ENCODE measurements at places on chromosomes 7 and 10.

- no peak for DNase-seq
Measured at GRCh38 chr10:110446954-110447608, 50.6 kb upstream of the DUSP5 start.

DNA sequence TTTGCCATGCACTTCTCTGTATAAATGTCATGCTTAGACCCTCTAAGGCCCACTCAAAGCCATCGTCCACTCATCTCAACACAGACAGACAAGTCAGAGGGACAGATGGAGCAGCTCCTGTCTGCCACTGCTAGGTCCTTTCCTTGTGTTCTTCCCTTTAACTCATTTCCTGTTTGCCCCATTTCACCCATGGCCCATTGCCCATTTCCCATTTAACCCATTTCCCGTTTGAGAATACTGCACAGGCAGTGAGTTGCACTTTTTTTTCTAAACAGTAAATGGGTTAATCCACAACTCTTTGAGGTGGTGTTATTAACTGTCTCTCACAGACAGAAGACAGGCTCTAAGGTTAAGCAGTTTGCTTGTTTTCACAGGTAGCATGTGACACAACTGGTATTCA is 179.3 kb downstream of the NPSR1 start:
- DNase-seq, result no peak

GRCh38 chr7:105219771-105220160 is 169.0 kb downstream of the SRPK2 start:
- no peak for DNase-seq

DNA sequence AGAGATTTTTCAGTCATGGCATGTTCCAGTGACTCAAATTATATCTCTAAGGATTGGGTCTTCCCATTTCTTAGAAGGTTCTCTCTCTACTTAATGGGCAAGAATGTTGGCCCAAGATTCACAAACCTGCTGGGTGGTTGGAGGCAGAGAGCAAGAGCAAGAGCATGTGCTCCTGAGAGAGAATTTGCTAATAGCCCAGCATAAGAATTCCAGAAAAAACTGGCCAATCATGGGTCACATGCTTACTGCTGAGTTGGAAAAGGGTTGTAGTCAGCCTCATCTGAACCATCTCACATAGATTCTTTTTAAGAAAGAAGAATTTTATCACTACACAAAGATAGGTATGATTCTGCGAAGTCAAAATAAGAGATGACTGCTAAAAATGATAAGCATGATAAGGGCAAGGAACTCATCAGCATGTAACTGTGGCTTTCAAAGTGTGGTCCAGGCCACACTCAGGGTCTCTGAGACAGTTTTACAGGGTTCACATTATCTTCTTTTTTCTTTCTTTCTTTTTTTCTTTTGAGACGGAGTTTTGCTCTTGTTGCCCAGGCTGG is 8.2 kb upstream of the VCL start:
- DNase-seq, result no peak

- DNase-seq, result no peak
Measured at GRCh38 chr7:139692723-139693122, 85.1 kb downstream of the HIPK2 start.

DNA sequence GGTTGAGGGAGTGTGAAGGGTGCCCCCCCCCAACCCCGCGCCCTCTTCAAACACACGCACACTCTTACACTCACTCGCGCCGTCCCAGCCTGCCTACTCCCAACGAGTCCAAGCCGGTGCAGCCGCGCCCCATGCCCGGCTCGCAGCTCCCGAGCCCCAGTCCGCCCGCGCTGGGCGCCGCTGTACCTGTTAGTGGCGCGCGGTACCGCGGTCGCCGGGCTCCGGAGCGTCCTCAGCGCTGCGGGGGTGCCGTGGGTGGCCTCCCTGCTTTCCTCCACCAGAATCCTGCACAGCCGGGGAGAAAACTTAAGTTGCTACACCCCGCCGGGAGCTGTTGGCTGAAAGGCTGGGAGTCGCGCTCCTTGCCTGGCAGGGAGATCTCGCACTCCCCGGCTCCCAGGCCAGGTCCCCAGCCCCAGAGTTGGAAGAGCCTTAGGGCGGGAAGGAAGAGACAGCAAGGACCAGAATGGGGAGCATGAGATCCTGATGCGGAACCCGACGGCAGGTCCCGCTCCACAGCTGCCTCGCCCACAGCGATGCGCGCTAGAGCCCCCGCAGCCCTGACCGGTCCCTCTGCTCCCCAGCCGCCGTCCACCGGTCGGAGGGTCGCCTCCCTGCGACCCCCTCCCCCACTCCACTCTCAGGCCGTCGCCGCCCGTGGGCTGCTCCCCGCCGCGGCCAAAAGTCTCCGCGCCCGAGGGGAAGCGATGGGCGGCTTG is 863 bp downstream of the ST8SIA6 start:
- no peak for DNase-seq

- DNase-seq, result no peak
Measured at GRCh38 chr10:90174531-90174930, 473.1 kb downstream of the KIF20B start.

DNA sequence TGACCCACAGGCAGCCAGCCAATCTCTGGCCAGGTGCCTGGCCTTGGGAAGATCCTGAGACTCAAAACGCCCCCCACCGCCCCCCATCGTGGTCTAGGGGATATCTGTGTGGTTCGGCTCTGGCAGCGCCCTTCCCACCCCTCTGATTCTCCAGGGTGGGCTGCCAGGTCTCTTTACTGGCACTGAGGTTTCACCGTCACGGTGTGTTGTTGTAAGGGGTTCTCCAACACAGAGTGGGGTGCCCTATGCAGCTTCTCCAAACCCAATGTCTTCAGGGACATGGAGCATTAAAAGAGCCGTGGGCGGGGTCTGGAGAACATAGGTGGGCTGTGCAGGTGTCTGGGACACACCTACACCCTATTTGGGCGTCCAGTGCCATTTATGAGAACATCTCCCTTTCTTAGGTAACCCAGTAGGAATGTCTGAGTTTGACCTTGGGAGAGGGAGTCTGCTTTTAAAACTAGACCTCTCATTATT is 1.5 kb downstream of the MAFK start:
- no peak for DNase-seq

DNA sequence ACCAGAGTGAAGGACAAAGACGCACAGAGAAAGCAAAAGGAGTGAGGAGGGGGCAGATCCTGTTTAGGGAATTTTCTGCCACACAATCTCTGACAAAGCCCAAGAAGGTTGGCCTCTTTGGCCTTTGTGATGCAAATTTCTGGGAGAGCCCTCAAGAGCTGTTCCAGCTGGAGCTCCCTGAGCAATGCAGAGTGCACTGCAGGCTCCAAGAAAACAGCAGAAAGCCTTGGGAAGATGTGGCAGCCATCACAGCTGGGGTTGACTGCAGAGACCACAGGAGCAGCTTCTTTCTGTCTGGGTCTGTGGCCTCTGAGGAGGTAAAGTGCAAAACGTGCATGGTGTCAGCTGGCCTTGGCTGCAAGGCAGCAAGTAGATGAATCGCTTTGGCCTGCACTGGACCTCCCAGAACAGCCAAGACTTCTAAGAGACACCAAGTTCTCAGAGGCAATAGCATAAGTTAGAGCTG is 200.2 kb downstream of the ELMO1 start:
- DNase-seq, result peak; percentile 90

DNA sequence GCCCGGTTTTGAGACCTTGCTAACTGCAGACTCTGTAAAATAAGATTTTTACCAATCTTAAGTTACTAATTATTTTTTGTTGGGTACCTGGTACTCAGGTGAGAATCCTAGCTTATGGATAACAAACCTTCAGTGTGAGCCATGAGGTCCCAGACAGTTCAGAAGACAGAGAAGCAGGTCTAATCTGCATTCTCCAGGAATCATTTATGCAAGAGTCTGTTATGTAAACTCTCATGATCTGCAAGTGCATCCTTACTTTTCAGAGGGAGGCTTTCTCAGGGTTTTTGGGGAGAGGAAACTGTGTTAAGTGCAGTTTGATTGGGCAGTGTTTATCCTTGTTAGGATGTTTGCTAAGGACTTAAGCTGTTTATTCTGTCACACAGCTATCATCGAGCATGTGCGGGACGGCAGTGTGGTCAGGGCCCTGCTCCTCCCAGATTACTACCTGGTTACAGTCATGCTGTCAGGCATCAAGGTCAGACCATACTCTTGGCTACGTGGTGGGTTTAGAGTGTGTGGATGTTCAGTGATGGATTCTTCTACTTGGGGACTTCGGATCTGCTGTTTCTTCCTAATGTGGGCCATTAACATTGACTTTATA is 50.2 kb downstream of the SND1 start:
- no peak for DNase-seq

DNA sequence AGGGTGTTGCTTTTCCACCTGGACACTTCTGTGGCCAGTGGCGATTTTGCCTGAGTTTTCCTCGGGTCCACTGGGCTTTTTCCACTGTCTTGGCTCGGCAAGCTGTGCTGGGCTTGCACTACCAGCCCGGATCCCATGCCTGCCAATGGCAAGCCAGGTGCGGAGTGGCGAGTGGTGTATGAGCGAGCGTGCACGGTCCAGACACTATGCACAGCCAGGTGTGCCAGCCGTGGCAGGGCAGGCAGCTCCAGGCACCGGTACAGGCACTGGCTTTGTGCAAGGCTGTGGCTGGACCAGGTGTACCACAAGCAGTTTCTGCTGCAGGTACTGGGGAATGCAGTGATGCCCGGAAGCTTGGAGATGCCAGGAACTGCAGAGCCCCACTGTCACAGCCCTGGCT is 22.1 kb downstream of the INPP5F start:
- DNase-seq, result no peak

DNA sequence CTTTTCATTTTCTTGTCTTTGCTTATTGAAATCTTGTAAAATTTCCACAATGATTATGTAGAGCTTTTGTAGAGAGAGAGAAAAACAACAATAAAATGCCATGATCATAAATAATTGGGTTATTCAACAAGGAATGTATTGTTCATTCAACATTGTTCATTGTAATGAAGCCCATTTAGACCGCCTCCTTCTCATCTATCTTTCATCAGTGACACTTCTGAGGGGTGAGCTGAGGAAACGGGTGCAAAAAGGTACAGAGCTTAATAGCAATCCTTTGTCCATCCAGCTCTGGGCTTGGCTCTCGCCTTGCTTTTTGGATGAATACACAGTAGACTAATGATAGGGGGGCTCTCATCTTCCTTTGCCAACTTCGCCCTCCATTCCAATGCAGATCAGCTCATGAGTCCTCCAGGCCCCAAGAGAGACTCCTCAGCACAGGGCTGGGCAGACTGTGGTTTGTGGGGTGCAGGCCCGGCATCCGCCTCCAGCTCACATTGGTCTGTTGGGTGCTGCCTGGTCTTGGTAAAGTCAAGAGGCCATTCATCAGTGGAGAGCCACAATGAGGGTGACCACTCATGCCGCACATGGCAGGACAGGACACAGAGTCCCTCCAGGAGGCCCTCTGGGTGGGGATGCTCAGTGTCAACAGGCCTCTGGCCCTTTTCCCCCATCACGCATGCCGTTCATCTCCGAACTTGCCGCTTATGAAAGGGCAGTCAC is 17.9 kb upstream of the PPA1 start:
- no peak for DNase-seq

All from iPS DF 6.9 (cell line).